WTC11 (cell line): ENCODE measurements at places on chromosomes 4 and X.

DNA sequence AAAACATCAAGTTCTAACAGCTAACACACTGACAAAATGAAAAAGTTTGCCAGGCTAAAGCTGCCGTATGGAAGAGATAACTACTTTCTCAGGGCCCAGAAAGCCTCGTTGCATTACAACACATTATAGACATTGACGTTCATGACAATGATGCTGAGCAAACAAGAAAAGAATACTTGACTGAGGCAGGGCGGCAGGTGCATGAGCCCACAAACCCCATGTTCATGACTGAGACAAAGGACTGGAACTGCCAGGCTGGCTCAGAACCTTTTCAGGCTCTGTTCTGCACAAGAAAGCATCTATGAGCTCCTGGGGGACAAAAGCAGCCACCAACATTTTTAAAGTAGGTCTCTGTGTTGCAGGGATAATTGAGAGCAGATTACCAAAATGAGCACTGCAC, 13.6 kb downstream of the TLR6 start:
- no peak for DNase-seq

DNA sequence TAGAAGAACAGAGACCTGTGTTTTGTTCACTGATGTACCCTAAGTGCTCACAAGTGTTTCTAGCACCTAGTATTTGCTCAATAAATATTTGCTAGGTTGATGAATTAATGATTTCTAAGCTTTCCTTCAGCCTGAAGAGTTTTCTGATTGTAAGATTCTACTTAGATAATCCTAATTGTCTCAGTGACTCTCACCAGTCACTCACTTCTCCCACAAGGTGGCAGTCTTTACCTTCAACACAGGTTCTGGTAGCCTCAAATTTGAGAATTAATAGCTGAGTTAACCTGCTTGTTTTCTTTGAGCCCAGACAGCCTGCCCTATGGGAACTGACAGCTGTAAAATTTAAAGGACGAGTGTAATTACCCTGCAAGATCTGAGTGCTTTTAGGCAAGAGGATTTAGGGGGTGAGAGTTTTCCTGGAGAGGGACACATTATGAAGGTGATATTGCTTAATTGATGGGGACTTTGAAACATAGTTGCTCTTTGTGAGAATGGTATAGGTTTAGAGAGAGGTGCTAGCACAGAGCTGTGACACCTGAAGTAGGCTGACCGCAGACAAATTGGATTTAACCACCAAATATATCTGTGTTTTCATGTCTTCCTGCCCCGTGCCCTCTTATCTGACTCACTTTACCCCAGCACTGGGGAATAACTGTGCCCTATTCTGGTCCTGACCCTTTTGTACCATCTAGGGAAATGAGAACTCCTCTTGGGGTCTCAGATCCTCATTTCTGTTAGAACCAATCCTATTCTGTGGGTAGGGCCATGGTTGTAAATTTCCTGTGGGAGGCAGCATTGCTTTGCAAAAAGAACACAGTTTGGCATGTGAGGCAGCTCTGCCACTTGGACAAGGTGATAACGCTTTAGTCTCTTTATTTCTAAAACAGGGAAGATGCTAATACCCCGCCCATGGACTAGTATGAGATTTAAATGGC, 27.7 kb downstream of the CD38 start:
- DNase-seq, result peak; percentile 28

DNA sequence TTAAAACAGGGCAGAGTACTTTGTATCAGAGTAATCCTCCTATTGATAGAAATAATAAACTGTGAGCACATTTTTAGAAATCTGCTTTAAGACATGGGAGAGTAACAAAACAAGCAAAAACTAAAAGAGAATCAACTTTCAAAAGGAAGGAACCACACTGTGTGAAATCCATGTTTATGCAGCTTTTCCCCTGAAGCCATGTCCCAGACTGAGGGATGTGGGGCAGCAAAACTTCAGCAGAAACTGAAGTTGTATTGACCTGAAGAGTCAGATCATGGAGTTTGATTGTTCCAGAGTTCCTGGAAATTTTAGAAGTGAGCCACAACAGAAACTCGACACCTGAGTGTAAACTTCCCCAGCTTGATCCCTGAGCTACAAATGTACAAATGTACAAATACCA, 53.2 kb downstream of the COMMD8 start:
- DNase-seq, result no peak

DNA sequence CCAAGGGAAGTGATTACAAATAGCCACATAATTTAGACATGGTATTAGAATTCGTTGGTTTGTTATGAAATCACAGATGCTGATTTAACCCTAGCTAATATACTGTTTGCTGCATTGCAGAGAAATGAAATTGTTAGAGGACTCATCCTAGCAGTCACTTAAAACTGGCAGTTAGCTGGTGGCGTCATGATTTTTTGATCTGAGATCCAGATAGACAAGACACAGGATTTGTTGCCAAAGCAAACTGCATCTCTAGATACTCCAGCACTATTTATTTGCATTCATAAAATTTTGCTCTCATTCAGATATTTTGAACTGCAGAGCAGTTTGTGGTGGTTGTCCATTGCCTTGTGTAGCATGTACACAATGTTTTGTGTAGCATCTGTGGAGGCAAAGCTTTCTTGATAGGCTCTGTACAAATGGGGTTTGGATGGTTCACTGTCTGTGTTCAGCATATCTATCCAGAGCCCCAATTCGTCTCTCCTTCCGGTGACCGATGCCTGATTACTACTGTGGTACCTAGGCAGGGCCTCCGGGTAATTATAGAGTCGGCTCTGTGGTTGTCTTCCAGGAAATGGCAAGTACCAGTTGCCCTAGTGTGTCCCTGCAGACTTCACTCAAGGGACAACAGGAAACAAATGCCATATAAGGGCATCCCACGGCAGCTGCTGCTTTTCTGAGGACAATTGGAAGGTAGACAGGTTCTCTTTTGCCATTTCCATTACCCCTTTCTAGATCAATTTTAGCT, 30.1 kb upstream of the SPARCL1 start:
- peak; percentile 22 for DNase-seq

DNA sequence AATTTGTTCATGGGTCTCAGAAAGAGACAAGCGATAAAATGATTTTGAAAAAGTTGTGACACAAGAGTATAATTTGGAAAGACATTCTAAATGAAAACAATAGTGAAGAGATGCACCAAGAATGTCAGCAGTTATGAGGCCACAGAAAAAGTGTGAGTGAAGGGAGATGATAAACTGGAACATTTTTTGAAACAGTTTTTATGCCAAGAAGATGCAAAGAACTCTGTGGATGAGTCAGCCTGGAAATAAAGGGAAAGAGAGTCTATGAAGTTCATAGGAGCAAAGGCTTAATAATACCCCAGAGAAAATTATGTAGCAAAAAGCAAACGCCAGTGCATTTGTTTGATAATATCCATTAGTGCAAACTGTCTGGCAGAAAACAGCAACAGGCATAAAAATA, 188.4 kb upstream of the TBC1D9 start:
- DNase-seq, result no peak

- DNase-seq, result no peak
These were observed 155.6 kb downstream of the PCDH7 start for GRCh38 chr4:30875658-30876269.

DNA sequence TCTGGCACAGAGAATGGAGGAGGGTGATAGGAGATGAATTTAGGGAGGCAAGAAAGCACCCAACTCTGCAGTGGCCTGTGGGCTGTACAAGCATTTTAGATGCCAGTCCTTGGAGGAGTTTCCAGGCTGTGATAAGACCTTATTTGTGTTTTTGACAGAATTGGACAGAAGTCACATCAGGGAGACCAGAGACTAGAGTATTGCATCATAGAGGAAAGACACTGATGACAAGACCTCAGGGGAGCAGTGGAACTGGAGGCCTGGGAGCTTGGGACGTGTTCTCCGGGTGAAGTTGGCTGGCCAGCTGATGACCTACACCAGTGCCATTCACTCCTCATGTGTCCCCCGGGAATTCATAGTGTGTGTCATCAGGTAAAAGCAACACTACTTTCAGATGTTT, 284.0 kb upstream of the ZFP42 start:
- DNase-seq, result no peak

GRCh38 chr4:4364061-4364460, 22.8 kb upstream of the NSG1 start:
- DNase-seq, result no peak
